ENCODE measurements at places on chromosomes 2 and 18.

- DNase-seq = peak; percentile 34
Measured at GRCh38 chr2:216622526-216622925, 10.7 kb upstream of the IGFBP2 start.

GRCh38 chr2:99876956-99877355 is 265.4 kb downstream of the AFF3 start:
- no peak for DNase-seq

- no peak for DNase-seq
Measured at GRCh38 chr2:147543056-147543455, 301.8 kb upstream of the ACVR2A start.

GRCh38 chr2:6960659-6961058 is 43.4 kb downstream of the RNF144A start:
- DNase-seq = no peak

- no peak for DNase-seq
Measured at GRCh38 chr18:54215069-54215468, 9.4 kb downstream of the MBD2 start.

DNA sequence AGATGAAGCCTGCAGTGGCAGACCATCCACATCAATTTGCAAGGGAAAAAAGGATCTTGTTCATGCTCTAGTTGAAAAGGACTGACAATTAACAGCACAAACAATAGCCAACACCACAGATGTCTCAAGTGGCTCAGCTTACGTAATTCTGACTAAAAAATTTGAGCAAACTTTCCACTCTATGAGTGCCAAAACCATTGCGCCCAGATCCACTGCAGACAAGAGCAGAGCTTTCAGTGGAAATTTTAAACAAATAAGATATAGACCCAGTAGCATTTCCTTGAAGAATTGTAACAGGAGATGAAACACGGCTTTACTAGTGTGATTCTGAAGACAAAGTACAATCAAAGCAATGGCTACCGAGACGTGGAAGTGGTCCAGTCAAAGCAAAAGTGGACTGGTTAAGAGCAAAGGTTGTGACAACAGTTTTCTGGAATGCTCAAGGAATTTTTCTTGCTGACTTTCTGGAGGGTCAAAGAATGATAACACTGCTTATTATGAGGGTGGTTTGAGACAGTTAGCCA is 12.0 kb upstream of the ZNF396 start:
- DNase-seq = no peak

DNA sequence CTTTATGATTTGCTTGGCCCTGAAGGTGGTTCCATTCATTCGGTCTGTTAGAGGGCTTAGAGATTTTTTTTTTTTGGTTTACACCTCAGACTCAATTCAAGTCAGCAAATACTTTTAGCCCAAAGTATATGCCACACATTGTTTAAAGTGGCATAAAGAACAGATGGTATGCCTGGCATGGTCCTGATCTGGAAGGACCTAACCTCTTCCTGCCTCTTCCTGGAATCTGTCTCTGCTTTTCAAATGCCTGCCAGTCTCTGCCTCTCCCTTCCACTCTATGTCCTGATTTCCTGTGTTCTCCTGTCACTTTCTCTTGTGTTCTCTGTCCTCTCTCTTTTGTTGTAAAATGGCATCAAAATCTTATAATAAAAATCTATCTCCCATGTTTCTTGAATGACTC is 158.0 kb downstream of the ANKRD30B start:
- no peak for DNase-seq

DNA sequence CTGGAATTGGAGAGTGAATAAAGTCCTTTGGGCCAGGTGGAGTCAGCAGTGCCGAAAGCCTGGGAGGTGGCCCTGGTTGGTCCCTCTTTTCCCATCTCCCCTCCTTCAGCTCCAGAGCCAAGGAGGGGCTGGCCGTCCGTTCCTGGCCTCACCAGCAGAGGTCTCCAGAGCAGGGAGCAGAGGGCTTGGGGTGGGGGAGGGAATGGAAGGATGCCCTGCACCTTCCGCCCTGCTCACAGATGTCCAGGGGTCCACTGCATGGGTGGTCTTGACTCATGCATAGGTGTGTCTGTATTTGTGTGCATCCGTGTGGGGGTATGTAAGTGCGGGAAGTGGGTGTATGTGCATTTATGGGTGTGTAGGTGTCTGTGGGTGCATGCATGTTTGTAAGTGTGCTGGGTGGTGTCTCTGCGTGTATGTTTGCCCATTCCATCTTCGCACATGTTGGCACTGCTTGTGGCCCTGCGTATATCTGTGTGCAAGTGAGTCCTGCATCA is 201.8 kb downstream of the ZFP36L2 start:
- DNase-seq = peak; percentile 21

- DNase-seq = peak; percentile 29
Measured at GRCh38 chr2:14944562-14945346, 312.2 kb downstream of the LRATD1 start.

GRCh38 chr18:57837917-57838548 is 34.9 kb upstream of the ATP8B1 start:
- no peak for DNase-seq

- no peak for DNase-seq
Measured at GRCh38 chr2:151729415-151729811, 4.9 kb downstream of the NEB start.

GRCh38 chr2:55555977-55556376 is 36.5 kb downstream of the CFAP36 start:
- no peak for DNase-seq

Data from NCI-H146 (cell line).